ENCODE measurements at places on chromosomes 3 and 15.

DNA sequence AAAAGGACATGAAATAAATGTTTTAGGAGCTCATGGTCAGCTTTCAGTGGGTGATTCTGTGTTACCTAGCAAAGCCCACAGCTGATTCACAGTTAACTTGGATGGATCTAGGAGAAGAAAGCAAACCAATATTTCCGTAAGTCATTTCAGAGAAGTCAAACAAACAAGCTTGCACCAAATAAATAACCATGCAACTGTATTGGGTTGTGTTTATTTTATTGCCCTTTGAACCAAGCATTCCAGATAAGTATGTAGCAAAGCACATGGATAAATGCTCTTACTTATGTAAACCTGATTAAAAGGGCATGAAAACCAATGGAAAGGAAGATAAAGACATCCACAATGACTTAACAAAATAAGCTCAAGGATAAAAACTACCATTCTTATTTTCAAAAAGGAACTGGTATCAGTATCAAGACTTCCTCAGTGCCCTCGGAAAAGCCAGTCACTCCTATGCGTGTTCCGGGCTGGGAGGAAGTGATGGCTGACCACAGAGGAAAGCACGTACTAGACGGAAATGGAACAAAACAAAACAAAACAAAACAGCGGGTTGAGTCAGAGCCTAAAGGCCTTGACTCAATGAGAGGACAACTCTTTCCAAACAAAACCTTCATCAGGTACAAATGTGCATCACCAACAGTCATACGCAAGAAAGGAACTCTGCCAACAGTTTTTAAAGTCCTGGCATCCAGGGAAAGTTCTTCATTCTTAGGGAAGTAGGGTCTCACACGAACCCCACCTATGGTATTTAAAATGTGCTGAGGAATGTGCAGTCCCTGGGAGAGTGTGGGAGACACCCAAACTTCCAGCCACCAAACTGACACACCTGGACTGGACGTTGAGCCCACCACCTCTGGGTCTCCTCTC lies 103.3 kb downstream of the SNRK start:
- peaks cover 8% of the 10 kb centered on the region for H3K4me1 ChIP-seq
- H3K36me3 ChIP-seq = no peaks in the 10 kb centered on the region
- H3K27ac ChIP-seq = peak overlapping the region; percentile 11
- H3K27me3 ChIP-seq = no peaks in the 10 kb centered on the region
- H3K4me3 ChIP-seq = no peak overlapping the region
- peak; percentile 72 for DNase-seq

DNA sequence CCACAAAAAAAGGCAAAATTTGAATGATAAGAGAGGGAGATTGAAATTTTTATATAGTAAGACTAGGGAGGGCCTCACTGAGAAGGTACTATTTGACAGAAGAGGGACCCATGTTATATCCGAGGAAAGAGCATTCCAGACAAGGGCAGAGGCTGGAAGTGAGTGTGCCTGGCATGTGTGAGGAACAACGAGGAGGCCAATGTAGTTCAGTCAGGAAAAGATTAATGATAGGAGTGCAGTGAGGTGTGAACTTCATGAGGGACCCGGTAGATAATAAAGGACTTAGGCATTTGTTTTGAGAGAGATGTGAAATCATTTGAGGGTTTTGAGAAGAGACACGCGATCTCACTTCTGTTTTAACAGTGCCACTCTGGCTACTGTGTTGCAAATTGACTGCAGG lies 36.3 kb downstream of the ASTE1 start:
- DNase-seq = no peak
- no peaks in the 10 kb centered on the region for H3K27me3 ChIP-seq
- no peaks in the 10 kb centered on the region for H3K4me1 ChIP-seq
- no peak overlapping the region for H3K27ac ChIP-seq

- no peaks in the 10 kb centered on the region for H3K27me3 ChIP-seq
- H3K27ac ChIP-seq = no peak overlapping the region
- no peak overlapping the region for H3K4me3 ChIP-seq
- no peak for DNase-seq
These were observed 61.2 kb upstream of the SEC22A start for GRCh38 chr3:123140550-123140949.

- no peaks in the 10 kb centered on the region for H3K36me3 ChIP-seq
- no peak overlapping the region for H3K27ac ChIP-seq
- no peak overlapping the region for H3K4me3 ChIP-seq
- no peaks in the 10 kb centered on the region for H3K4me1 ChIP-seq
These were observed 63.8 kb upstream of the SNRK start for GRCh38 chr3:43222590-43222989.

Measured in fibroblast of lung (primary cell).